SK-N-SH (cell line): ENCODE measurements at places on chromosomes 12 and 14.
A peak's percentile ranks its signal among the peaks of the same experiment; 100 is the strongest.

GRCh38 chr12:87369161-87369560 is 660.0 kb downstream of the C12orf50 start:
- H3K27me3 ChIP-seq: no peaks in the 10 kb centered on the region
- H3K4me1 ChIP-seq: no peaks in the 10 kb centered on the region
- no peak overlapping the region for H3K4me3 ChIP-seq

- H3K27me3 ChIP-seq: no peaks in the 10 kb centered on the region
- no peaks in the 10 kb centered on the region for H3K4me1 ChIP-seq
- H3K27ac ChIP-seq: no peak overlapping the region
- DNase-seq: no peak
Measured at GRCh38 chr14:68828698-68829097, 35.8 kb upstream of the ZFP36L1 start.

DNA sequence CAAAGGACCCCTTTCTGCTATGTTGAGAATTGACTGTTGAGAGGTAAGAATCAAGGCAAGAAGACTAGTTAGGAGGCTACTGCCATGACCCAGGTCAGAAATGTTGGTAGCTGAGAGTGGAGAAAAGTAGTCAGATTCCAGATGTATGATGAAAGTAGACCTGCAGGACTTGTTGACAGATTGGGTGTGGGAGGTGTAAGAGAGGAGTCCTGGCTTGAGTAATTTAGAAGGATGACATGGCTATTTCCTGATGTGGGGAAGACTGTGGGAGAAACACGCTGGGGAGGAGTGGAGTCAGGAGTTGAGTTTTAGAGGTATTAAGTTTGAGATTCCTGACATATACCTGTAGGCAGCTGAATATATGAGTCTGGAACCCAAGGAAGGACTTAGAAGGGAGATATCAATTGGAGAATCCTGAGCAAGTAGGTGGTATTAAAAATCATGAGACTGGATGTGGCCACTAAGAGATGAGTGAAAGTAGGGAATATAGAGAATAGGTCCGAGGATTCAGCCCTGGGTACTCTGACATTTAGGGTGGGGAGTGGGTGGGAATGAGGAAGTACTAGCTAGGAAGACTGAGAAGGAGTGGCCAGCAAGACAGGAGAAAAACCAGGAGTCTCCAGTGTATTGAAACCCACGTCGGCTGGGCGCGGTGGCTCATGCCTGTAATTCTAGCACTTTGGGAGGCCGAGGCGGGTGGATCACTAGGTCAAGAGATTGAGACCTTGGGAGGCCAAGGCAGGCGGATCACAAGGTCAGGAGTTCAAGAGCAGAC is 12.6 kb upstream of the DDX47 start:
- no peak overlapping the region for H3K4me3 ChIP-seq
- DNase-seq: no peak
- H3K27ac ChIP-seq: no peak overlapping the region
- no peaks in the 10 kb centered on the region for H3K36me3 ChIP-seq
- H3K4me1 ChIP-seq: peaks cover 21% of the 10 kb centered on the region; the same call in 1 of the 2 replicates
- no peaks in the 10 kb centered on the region for H3K27me3 ChIP-seq

DNA sequence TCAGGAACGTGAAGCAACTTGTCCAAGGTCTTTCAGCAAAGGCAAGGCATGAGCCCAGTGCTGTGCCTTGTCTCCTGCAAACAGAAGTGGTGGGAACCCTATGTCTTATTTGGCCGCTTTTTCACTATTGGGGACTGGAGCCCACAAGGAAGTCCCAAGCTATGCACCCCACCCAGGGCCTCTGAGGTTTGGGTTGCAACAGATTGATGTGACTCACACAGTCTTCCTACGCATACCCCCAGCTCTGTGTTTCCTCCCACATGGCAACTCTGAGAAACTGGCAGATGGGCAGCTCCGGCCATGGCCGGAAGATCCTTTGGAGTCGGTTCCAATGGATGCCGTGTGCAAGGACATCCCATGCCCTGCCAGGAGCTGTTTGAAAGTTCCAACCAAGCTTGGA is 28.3 kb upstream of the CMKLR1 start:
- no peak for DNase-seq

GRCh38 chr14:49959822-49960408 is 67.0 kb downstream of the ARF6 start:
- no peaks in the 10 kb centered on the region for H3K27me3 ChIP-seq
- no peak overlapping the region for H3K27ac ChIP-seq
- no peak for DNase-seq
- no peak overlapping the region for H3K4me3 ChIP-seq
- peaks cover 5% of the 10 kb centered on the region; the same call in 1 of the 2 replicates for H3K4me1 ChIP-seq
- no peaks in the 10 kb centered on the region for H3K36me3 ChIP-seq

DNA sequence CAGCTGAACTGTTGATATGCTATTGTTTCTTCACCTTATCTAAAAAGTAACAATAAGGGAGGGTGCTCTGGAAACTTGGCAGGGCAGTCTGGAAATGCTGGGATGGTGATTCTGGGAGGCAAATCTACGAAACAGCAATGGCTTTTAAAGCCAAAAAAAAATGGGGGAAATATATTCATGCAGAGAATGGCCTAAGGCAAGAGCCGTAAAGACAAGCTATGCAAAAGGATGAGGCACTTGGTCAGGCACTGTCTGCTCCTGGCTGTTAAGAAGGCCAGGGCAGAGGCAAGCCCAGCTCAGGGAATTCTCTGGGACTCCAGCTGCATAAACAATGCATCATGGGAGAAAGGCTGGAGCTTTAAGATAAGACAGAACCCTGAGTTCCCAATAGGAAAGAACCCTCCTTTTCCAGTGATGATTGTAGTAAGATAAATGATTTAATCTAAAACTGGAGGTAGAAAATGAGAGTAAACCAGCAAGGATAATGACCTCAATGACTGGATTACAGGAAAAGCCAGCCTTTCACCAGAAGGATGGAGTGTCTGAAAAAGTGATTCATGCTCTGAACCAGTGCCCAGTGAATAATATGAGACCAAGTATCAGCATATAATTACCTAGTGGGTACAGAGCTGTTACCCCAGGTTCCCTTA is 46.0 kb downstream of the ITPR2 start:
- peak overlapping the region; percentile 86 for H3K27ac ChIP-seq
- peak; percentile 65 for DNase-seq
- no peaks in the 10 kb centered on the region for H3K36me3 ChIP-seq
- peaks cover 15% of the 10 kb centered on the region for H3K4me1 ChIP-seq
